T-helper 9 cell (primary cell): ENCODE measurements at places on chromosomes 2 and 18.
A peak's percentile ranks its signal among the peaks of the same experiment; 100 is the strongest.

GRCh38 chr2:211903961-211904360, 634.6 kb downstream of the ERBB4 start:
- no peak for DNase-seq

DNA sequence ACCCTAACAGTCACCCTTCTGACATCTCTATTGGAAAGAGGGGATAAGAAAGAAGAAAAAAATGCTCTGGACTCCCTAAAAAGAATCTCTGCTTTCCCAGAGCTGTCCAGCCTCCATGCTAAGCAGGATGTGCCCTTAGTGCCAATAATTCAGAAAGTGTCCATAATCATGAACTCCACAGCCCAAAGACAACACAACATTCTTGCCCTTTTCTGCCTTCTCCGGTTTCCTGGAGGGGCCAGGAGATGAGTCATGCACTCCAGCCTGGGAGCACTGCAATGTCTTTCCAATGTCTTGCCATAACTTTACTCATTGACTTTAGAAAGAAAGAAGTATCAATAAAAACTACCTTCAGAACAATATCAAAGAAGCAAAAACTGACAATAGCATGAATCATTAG, 44.0 kb downstream of the KLF7 start:
- no peak for DNase-seq

- DNase-seq = no peak
Observed at GRCh38 chr2:85831735-85832134, 57.1 kb downstream of the ST3GAL5 start.

DNA sequence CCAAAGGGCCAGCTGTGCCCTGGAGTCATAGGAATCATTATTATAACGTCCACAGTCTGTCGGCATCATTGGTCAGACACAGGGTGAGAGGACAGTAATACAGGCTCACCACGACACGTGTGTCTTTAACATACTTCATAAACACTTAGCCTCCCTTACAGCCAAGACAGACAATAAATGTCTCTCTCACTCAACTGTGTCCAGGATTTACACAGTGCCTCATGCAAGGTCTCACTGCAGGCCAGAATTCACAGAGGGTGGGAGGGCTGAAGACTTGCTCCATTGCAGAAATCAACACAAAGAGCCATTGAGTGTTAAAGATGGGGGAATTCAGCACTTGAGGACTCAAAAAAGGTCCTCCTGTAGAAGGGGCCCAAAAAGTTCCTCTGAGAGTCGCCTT, 210.5 kb downstream of the BCL2 start:
- no peak for DNase-seq

- DNase-seq = no peak
Observed at GRCh38 chr18:69265656-69266055, 135.0 kb upstream of the DOK6 start.

- DNase-seq = no peak
Observed at GRCh38 chr2:23505984-23506380, 121.0 kb downstream of the KLHL29 start.

GRCh38 chr18:48030616-48031480, 100.4 kb upstream of the SMAD2 start:
- DNase-seq = no peak

DNA sequence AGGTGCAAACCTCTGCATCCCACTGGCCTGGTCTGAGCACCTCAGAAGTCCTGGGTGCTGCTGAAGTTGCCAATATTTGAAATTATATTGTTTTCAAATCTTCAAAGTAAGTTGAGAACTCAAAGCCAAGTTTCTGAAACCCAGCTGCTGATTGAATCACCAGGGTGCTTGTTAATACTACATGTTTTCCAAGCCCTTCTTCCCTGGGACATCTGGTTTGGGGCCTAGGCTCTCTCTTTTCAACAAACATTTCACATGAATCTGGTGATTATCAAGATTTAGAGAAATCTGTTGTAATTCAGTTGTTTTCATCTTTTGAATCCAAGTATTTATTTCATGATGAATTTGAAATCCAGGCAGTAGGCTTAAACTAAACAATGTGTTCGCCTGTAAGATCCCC, 24.4 kb downstream of the MLPH start:
- DNase-seq = no peak

DNA sequence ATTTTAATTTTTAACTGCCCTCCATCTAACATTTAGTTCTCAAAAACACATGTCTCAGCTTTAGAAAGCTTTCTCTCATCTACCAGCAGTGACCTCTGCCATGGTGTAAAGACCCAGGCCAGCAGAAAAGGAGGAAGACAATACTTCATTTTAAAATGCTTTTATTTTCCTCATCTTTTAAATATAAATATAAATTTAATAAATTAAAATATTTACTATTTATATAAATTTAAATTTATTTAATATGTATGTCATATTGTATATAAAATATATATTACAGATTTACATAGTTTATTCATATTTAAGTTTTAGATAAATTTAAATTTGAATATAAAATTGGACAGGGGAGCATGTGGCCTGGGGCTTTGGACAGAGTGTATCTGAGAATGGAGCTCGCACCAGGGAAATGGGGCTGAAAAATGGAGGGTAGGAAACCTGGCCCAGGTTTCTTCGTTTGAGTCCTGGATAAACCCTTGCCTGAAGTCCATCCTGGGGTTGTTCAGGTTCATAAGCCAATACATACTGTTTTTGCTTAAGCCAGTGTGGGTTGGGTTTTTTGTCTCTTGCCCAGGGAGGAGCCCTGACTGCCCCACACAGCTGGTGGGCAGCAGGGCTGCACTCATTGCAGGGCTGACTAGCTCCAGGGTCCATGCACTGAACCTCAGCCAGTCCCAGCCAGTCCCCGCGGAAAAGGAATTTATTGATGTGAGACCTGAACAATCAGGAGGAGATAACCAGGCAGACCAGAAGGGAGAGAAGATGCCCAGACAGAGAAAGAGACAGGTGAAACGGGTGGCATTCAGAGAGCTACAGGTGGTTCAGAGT, 77.3 kb upstream of the LAPTM4A start:
- no peak for DNase-seq

DNA sequence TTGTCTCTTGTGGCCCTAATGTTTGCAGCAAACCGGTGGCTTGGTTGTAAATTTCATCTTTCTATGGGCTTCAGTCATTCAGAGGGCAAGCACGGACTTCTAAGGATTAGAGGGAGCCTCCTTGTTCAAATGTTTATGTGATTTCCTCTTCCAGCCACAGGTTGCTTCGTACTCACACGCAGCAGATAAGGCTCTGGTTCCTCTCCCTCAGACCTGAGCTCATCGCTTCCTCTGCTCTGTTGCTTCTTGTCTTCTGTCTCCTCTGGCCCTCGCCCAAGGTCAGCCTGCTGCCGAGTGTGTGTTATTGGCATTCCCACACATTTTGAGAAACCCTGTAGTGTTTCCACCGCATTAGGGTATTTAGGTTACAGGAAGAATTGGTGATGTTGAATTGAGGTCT, 44.0 kb downstream of the MYL12B start:
- DNase-seq = peak; percentile 3

DNA sequence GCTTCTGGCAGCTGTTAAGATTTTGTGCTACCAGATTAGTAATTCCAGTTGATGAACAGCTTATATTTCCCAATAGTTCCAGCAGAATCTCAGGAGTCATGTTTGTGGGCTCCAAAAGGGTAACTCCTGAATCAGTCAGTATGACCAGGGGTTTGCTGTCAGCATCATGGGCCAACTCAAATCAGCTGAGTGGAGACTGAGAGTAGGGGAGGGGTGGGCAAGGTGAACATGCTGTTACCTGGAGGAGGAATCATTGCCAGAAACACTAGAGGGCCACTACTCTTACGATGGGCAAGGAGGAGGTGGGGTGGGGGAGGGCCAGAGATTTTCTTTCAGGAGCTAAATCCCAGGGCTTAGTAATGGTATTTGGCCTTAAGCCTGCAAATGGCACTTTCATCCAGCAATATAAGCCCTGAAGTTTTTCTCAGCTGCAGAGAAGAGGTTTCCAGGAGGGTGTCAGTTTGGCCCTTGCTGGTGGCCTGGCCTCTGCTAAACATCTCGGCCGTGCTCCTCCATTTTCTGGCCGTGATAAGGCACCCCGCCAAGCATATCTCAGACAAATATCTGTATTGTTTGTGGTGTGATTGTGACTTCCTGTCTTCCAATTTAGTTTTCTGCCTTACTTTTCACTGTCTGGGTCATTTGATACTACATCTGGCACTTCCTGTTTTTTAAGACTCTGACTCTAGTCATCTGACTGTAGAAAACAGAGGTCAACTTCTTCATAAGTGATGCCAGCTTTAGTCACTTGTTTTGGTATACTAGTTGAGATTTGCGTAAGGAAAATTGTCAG, 120.5 kb upstream of the CXCR4 start:
- DNase-seq = peak; percentile 42

DNA sequence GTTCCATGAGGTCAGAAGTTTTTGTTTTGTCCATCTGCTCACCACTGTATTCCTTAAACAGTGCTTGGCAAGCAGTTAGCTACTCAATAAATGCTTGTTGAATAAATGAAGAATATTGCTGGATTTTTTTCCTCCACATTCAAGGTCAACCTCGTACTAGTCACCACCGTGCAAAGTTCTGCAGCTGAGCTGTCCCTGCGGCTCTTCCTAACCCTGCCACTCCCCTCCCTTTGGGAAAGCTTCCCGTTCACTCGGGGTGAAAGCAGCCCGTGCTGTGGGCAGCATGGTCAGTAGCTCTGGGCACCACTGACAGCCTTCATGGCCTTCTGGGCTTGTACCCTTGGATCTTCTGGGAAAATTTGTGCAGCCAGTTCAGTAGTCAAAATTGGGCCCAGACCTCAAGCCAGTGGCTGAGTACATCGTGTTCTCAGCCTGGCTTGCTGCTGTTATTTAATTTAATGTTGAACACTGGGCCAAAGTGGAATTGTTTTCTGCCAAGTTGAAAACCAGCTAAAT, 469.3 kb upstream of the RAB12 start:
- DNase-seq = no peak
